Stimulated activated CD4-positive, alpha-beta T cell treated with anti-CD3 and anti-CD28 coated beads, Interleukin-4, amount 100 ng/mL, for 48 hours (primary cell): ENCODE measurements at places on chromosomes 13 and 19.

GRCh38 chr19:15871570-15871969 is 26.3 kb downstream of the CYP4F2 start:
- DNase-seq: no peak

GRCh38 chr13:48567515-48568369 is 34.9 kb upstream of the RCBTB2 start:
- DNase-seq: no peak

GRCh38 chr13:51923983-51924539 is 62.3 kb downstream of the CCDC70 start:
- no peak for DNase-seq

DNA sequence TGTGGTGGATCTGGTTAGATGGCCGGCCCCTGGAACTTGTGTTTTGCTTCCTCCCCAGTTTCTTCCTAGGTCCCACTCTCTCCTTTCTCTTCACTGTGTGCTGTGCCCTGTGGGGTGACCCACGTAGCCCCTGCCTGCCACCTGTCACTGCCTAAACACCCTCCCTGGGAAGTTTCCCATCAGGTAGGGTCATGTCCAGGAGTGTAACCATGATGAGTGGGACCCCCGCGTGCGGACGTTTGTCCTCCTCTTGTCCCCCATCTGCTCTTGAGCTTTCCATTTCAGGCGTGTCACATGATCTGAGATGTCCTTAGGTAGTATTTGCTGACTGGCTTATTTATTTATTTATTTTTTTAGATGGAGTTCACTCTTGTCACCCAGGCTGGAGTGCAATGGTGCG is 61.3 kb downstream of the ARHGEF7 start:
- DNase-seq: no peak

DNA sequence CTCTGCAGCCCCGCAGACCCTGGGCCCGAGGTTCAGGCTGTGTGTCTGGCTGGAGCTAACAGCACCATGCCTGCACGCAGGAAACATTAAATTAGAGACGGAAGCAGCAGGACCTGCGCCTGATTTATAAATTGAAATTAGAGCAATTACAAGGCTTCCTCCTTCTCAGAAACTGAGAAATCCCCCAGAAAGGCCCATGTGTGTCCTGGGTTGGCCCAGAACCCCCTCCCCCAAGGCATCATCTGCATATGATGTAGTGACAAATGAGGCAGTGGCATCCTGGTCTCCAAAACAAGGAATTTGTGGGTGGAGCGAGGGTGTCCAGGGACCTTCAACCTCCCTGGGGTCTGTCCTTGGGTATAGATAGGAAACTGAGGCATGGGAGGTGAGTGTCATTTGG is 27.2 kb upstream of the SEMA6B start:
- DNase-seq: no peak

- DNase-seq: no peak
Observed at GRCh38 chr13:22846551-22846950, 334.2 kb upstream of the SGCG start.

DNA sequence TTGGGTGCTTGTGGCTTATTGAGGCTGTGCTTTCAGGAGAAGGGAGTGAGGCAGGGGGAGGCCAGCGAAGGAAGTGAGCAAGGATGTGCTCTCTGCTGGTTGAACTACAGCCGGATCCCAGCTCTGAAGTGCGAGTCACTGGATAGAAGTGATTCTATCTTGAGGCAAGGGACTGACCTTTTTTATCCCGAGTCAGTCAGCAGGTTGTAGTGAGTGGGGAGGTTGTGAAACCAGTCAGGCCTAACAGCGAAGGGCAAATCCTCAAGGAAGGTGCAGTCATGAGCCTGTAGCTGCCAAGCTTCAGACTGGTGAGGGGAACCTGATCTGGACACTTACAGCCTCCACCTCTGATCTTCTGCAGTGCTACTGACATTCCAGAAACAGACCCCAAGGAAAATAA is 18.6 kb downstream of the SCEL start:
- no peak for DNase-seq

- no peak for DNase-seq
Observed at GRCh38 chr19:14603990-14604387, 21.1 kb downstream of the CLEC17A start.

DNA sequence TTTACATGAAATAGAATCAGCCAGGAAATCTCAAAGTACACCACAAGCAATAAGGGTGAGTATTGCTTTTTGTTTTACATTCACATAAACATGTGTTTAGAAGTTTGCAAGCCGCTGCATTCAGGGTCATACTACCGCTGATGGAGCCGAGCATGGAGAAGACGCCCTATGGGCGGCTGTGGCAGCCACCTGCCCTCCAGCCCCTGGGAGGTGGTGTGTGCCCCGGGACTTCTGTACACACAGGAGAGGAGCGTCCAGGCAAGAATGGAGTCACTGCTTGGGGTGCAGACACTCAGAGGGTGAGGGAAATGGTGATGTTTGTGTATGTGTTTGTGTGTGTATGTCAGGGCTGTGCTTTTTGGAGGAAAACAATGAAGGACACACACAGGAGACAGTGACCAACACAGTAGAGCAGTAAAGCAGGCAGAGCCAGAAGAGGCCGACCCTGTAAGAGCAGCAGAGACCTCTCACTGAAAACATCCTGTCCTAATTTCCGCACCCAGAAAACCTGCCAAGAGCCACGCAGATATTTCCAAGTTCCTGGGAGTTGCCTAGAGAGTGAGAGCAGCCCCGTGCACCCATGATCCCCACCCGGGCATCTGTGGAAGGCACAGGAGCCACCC is 108.1 kb upstream of the GJB6 start:
- DNase-seq: no peak

DNA sequence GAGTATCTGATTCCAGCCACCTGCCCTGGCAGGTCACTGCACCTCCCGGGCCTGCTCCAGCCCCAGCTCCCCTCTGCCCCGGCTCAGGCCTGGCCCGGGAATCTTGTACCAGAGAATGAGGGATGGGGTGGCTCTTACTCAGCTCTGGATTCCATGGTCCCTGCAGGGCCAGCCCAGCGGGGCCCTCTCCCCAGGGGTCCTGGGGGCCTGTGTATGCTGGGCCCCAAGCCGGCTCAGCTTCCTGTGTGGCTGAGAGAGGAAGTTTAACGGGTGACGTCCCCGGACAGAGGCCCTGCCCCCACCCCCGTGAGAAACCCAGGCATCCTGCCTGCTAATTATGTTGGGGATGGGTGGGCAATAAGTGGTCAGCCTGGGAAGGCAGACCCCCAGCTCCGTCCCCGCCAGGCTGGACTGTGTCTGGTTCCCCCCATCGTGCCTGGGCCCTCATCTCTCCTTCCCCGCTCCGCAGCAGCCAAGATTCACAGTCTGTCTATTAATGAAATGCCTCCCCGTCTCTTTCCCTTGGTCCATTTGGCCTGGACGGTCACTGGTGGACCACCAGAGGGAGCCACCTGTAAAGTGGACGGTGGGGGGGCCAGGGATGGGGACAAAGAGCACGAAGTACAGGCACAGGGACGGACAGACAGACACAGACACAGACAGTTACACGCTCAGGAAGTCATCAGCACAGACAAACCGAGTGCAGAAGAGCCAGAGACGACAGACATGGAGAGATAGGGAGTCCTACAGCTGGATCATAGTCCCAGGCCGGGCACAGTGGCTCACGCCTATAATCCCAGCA is at the start of gene DENND1C:
TSS of gene DENND1C (minus strand) at position 247 of the 802 bp plus-strand sequence. CDS start at position 155, 92 bp downstream.
- peak; percentile 58 for DNase-seq

GRCh38 chr13:78600280-78600883 is 3.0 kb downstream of the POU4F1 start:
- no peak for DNase-seq
